Activated naive CD8-positive, alpha-beta T cell treated with anti-CD3 and anti-CD28 coated beads for 36 hours (primary cell): ENCODE measurements at places on chromosomes 7 and 10.

DNA sequence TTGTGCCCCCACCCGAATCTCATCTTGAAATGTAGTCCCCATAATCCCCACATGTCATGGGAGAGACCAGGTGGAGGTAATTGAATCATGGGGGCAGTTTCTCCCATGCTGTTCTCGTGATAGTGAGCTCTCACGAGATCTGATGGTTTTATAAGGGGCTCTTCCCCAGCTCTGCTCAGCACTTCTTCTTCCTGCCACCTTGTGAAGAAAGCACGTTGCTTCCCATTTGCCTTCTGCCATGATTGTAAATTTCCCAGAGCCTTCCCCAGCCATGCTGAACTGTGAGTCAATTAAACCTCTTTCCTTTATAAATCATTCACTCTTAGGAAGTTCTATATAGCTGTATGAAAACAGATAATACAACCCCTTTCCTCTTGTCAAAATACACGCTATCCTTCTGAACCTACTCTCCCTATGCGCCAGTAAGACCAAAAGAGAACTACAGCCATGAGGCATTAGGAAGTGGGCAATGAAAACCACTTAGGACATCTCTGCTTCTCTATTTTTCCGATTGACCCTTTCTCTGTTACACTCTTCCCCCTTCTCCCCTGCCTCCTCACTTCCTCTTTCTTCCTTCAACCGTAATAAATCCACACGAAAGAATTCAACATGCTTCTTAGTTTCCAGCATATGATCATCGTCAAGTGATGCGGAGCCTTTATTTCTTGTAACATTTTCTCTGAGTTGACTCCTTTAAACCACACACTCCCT lies 101.2 kb upstream of the WDR11 start:
- no peak for DNase-seq

DNA sequence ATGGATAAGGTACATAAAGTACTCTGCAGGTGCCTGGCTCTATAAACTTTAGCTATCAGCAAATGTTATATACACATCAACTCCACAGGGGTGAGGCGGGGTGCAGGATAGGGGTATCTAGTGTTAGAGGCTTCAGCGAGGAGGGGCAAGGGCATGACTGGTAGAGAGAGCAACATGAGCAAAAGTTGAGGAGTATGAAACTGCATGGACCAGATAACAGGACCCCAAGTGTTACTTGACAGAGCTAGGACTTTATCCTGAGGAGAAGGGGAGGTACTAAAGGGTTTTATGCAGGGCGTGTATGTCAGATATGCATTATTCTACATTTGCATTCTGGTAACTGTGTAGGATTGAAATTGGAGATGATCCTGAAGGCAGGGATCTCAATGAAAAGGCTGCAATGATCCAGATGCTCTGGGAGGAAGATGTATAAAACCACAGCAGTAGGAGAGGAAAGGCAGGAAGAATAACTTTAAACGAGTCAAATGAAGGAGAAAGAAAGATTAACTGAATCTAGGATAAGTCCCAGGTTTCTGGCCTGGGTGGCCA lies 109.8 kb upstream of the FAM133B start:
- DNase-seq = no peak

- DNase-seq = no peak
These were observed 109.5 kb downstream of the NRF1 start for GRCh38 chr7:129721068-129721467.

- DNase-seq = no peak
These were observed 97.2 kb upstream of the ELMO1 start for GRCh38 chr7:37545619-37546534.

DNA sequence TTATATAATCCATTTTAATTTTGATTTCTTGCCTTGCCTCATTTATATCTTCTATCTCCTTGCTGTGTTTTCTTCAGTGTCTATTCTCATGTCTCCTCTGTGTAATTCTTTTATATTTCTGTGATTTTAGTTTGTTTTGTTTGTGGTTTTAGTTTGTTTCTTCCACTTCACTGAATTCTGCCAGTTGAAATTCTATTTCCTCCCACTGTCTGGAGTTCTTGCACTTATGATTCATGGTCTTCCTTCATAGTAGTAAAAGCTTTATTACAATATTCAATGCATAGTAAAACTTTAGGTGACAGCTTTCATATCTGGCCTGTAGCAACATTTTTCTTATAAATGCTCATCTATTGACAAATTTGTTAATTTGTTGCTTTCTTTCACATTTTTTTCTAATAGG lies 113.3 kb downstream of the MAGI2 start:
- no peak for DNase-seq

DNA sequence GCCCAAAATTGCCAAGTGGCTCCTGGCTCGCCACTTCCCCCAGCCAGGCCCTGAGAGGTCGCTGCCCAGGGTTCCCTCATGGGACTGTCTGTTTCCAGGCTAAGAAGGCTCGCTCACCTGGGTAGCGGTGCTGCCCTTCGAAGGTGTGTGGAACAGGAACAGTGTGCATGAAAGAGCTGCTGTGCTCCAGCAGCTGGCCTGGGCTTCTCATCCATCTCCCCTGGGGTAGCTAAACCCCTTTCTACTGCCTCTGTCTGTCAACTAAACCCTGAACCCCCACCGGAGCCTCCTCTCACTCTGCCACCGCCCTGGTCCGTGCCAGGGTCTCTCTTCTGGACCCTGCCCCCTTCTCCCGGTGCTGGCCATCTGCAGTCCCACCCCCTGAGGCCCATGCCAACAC lies 152.9 kb downstream of the EBF3 start:
- no peak for DNase-seq

- no peak for DNase-seq
These were observed 210.9 kb downstream of the CREB5 start for GRCh38 chr7:28623105-28623730.

- DNase-seq = no peak
These were observed 478.9 kb downstream of the PTPRN2 start for GRCh38 chr7:158108646-158109293.

DNA sequence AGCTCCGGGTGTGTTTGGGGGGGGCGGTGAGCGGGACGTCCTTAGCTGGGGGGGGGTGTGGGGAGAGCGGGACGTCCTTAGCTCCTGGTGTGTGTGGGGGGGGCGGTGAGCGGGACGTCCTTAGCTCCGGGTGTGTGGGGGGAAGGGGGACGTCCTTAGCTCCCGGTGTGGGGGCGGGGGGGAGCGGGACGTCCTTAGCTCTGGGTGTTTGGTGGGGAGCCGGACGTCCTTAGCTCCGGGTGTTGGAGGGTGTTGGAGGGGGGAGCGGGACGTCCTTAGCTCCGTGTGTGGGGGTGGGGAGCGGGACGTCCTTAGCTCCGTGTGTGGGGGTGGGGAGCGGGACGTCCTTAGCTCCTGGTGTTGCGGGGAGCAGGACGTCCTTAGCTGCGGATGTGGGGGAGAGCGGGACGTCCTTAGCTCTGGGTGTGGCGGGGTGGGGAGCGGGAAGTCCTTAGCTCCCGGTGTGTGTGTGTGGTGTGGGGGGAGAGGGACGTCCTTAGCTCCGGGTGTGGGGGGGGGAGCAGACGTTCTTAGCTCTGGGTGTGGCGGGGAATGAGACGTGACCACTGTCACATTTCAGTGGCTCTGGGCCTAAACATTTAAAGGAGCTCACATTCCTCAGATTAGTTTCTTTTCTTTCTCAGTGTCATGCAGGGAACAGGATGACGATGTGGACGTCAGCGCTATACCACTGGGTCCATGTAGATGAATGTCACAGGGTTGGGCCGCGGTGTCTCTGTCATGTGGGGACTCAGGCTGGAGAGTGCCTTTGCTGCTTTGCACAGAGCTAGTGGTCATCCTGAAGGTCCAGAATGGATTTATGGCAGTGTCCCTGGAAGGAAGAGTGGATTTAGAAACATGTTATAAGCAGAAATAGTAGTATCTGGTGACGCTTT lies 7.5 kb downstream of the DYNC2I1 start:
- DNase-seq = peak; percentile 41

- DNase-seq = no peak
These were observed 8.4 kb upstream of the MARVELD1 start for GRCh38 chr10:97705006-97705670.

GRCh38 chr10:60917331-60918280 lies 26.4 kb downstream of the RHOBTB1 start:
- DNase-seq = no peak

GRCh38 chr7:56206420-56206819 lies 90.2 kb upstream of the NUPR2 start:
- DNase-seq = no peak
